ENCODE measurements at places on chromosomes 2 and 18.

DNA sequence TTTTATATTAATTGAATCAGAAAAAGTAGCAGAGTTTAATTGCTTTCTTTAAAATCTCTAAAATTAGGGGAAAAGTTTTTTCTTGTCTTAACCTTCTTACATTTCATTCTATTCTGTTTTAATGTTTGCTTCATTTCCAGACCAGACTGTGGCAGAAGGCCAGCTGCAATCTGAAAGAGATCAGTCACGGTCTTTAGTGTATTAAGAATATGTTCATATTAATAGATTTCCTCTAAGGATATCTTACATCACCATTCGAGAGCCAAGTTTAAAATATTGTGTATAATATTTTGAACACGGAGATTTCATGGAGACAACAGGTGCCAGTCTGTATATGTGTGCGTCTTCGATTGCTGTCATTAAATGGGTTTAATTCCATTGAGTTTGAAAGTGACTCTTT, 230.9 kb upstream of the ZSWIM2 start:
- DNase-seq, result no peak

GRCh38 chr2:224946895-224947294, 95.4 kb downstream of the DOCK10 start:
- no peak for DNase-seq

GRCh38 chr2:176096986-176097819, 2.4 kb upstream of the HOXD12 start:
- DNase-seq, result peak; percentile 87

DNA sequence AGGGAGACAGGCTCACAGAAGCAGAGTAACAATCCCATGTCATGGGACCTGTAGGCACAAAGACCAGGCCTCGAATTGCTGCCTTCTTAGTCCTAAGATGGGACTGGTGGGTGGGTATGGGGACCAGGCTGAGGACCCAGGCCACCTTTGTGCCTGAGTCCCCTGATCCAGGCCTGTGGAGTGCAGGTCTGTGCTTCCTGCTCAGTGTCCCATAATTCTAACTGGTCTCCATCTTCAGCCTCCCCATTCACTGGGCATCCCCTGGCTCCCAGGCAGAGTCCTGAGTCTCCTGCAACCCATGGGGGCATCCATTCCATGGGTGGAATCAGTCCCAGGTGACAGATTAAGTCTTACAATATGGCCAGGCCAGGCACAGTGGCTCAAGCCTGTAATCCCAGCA, 83.9 kb downstream of the SMAD7 start:
- no peak for DNase-seq
